ENCODE measurements at places on chromosomes 4 and X. TPM values are rescaled to one million over a fixed set of nuclear protein-coding genes. Genes with fewer than 3 reads are reported as not detected.

GAGE12E gene
- total RNA-seq, result not detected

CFAP47 gene
- total RNA-seq, result not detected

DNA sequence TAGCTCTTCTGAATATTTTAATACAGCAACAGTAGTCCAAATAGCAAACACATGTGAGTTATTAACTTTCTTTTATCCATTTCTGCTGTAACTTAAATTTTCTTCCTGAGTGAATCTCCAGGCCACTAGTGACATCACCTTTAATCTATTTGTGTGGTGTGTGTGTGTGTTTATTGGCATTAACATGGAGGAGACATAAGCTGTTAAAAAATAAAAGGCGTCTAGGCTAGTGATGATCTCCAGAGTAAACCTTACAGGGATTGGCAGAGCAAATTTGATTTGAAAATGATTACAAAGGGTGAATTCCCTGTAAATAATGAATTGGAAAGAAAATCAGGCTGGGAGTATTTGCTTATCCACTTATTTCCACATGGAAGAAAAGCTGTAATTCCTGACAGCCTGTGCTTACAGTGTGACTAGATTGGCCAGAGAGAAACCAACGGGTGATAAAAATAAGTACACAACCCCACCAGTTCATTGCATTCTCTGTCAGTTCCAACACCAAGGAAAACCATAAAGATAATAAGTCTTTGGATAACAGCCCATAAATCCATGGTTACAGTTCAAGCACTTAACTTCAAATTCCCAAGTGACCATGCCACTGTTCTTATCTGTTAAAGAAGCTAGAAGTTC, 186.1 kb downstream of the ENOX2 start:
- no peak for DNase-seq

DNA sequence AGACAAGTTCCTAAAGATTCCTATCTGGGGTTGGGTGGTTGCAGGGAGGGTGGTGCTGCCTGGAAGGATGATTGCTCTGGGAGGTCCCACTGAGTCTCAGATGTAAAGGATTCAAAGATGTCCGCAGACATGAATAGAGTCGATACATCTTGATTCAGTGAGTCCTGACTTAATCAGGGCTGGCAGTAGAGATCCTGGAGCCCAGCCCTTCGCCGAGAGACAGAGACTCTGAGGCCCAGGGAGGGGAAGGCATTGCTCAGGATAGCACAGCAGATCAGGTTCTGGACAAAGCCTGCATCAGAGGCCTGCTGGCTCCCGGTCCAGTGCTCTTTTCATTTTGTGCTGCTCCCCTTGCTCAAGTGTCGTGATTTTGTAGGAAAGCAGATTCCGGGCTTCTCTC, 21.7 kb downstream of the PJA1 start:
- no peak for DNase-seq

DCAF4L1 gene
- total RNA-seq, result not detected

- DNase-seq, result no peak
Measured at GRCh38 chr4:166314902-166315301, 441.9 kb downstream of the TLL1 start.

HPGD gene
- 256 TPM for total RNA-seq

DNA sequence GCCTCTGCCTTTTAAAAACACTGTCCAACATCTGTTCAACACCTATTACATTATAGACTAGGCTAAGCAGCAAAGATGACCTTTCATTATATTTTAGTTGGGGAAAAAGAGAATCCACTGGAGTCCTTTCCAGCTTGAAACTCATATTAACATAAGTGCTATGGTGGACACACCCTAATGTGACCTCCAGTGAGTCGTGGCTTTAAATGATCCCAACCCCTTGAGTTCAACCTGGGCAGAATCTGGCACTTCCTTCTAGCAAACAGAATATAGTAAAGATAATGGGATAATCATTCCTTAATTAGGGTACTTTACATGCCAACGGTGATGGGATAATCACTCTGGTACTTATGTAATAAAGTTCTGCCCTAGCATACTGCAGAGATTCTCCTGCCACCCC, 162.6 kb downstream of the MAB21L2 start:
- DNase-seq, result no peak

GPAT3 gene
- 26.4 TPM for total RNA-seq

- no peak for DNase-seq
Measured at GRCh38 chr4:112513971-112514646, 1.9 kb downstream of the NEUROG2 start.

SRPX gene
- total RNA-seq, result 32.6 TPM

DNA sequence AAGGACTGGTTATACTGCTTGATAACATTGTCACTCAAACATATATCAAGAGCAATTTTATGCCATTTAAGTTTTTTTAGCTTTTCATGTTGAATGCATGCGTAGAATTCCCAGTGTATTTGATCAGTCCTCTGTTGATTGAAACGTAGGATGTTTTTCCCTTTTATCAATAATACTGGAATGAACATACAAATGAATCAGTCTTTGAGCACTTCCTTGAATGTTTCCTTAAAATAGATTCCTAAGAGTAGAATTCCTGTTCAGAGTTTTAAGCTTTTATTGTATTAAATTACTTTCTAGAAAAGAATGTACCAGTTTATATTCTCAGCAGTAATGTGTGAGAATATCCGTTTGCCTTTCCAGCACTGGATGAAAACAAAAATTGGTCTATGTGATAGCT, 37.8 kb downstream of the ADD1 start:
- DNase-seq, result no peak

DNA sequence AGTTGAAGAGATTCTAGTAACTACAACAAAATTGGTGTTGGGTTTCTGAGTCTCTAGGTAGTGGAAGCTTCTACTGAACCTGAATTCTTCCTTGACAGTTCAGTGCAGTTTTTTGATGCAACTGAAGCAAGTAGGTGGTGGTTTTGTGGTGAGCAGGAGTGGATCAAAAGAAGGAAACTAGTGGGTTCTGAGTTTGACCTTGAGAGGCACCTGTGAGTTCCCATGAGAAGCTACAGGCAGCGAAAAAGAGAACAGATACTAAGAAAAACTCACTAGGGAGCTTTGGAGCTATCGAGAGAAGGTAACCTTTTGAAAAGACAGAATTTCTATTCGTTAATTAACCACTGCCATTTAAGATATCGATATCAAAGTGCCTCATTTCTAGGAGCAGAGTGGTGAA, 145.2 kb downstream of the PDHA2 start:
- DNase-seq, result no peak

- no peak for DNase-seq
Measured at GRCh38 chr4:186647821-186648220, 75.8 kb downstream of the FAT1 start.

DNA sequence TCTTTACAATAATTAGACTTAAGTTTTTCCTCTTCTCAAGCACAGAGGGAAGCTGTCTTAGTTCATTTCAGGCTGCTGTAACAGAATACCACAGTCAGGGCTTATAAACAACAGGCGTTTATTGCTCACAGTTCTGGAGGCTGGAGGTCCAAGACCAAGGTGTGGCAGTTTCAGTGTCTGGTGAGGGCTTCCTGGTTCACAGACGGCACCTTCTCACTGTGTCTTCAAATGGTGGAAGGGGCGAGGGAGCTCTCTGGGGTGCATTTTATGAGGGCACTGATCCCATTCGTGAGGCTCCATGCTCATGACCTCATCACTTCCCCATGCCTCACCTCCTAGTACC, 115.7 kb upstream of the MXRA5 start:
- DNase-seq, result no peak

- no peak for DNase-seq
Measured at GRCh38 chrX:31209005-31209628, 137.3 kb upstream of the FTHL17 start.

HAUS7 gene
- 14.2 TPM for total RNA-seq

DNA sequence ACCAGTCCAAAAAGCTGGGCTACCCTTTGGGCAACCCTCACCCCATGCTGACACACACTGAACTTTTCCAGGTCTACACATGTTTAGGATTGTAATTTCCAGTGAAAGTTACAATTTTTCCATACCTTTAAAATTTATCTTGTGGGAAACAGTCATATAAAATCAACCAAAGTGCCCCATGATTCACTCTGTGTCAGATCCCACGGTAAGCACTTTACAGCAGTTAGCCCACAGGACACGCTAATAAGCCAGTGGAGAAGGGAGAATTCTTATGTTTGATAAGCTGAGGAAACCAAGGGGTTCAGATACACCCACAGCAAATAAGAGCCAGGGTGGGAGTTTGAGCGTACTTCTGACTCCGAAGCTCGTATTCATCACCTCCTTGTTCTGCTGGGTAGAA, 72.4 kb upstream of the TBL1X start:
- no peak for DNase-seq

PQBP1 gene
- total RNA-seq, result 55.5 TPM

DNA sequence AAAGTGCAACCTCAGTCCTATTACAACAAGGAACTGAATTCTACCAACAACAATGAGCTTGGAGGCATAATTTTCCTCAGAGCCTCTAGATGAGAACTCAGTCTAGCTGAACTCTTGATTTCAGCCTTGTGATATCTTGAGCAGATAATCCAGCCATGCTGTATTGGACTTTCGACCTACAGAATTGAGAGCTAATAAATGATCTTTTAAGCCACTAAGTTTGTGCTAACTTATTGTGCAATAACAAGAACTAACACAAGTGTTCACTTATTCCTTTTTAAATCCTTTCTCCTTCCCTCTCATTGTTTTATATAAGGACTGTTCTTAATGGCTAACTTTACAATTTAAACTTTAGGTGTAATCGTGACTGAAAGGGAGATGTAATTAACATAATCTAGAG, 140.7 kb downstream of the MAGEB17 start:
- DNase-seq, result no peak

DNA sequence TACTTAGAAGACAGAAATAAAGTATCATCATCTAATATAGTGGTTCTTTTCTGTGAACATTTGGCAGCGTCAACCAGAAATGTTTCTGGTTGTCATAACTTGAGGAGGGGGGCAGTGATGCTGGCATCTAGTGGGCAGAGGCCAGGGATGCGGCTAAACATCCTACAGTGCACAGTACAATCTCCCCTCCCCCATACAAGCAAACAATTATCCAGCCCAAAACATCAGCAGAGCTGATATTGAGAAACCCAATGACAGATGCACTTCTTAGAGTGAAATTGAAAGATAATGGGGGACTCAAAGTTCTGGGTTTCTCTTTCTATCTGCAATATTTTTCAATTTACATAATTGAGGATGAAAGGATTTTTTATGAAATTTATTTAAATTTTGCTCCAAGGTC, 1.9 kb upstream of the EIF1AX start:
- no peak for DNase-seq

DNA sequence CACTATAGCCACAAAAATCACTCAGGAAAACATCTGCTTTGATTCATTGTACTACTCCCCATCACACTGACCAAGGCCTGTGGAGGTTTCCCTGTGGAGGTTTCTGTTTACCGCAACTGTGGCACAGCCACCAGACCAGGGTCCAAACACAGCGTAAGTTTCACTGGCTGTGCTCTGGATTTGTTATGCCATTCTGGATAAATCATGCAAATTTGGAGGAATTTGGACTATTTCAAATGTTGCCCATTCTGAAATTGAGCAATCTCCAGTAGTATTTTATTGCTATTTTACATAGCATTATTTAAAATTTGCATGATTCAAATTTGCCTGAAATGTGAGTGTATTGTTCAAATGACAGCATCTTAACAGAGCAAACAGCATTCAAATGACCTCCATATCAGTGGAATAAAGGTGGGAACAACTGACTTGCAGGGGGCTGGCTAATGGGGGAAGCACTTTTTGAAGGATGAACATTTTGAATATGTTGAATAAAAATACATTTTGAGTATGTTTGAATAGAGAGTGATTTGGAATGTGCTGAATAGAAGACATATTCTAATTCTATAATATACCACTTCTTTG, 66.1 kb upstream of the ACSL1 start:
- DNase-seq, result no peak

INTS6L gene
- 14.2 TPM for total RNA-seq

UBQLN2 gene
- total RNA-seq, result 20.3 TPM

GRCh38 chr4:106803083-106803482, 233.0 kb downstream of the DKK2 start:
- DNase-seq, result no peak

EDA gene
- total RNA-seq, result 7.2 TPM

GRCh38 chrX:136806891-136807410, 26.2 kb upstream of the ARHGEF6 start:
- DNase-seq, result no peak

IL1RAPL1 gene
- total RNA-seq, result not detected

DNA sequence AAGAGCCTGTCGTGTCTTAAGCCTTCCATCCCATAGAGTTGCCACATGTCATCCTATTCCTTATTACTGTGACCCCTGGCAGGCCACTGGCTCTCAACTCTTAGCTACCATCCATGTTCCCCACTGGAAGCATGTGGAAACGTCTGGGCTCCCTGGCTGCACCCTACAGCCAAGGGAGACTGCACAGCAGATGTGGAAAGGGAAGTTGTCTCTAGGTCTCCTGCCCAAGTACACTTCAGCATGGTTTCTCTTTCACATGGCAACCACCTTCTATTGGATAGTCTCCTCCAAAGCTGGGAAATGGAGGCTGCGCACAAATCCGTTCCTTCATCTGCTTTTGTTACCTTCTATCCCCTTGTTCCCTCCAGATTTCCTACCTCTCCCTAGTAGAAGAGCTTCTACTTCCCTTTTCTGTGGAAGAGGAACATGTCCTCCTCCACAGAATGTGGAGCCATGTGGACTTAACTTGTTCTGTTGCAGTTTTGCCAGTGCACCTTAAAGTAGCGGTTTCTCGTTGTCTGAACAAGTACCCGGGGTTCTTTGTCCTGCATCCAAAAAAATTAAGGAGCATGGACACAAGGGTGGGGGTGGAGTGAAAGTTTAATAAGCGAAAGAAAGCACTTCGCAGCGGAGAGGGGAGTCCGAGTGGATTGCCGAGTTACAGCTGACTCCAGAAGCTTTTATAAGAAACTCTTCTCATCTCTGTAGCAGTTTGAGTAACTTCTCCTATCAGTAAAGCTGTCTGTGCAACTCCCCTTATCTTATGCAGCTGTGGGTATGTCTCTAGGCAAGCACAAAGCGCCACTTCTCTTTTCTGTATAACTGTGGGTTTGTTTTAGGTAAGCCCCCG, 52.5 kb downstream of the HMGB2 start:
- no peak for DNase-seq

- no peak for DNase-seq
Measured at GRCh38 chr4:84563002-84563401, 19.9 kb upstream of the CDS1 start.

MAGEE2 gene
- 0.12 TPM for total RNA-seq

GRCh38 chr4:140769209-140769608, 13.0 kb upstream of the TBC1D9 start:
- no peak for DNase-seq

- no peak for DNase-seq
Measured at GRCh38 chr4:6534050-6534449, 40.9 kb upstream of the MAN2B2 start.

- no peak for DNase-seq
Measured at GRCh38 chr4:102624505-102624904, 123.3 kb downstream of the NFKB1 start.

GRCh38 chrX:7214251-7214650, 66.3 kb upstream of the PUDP start:
- no peak for DNase-seq

AMBN gene
- total RNA-seq, result not detected

DNA sequence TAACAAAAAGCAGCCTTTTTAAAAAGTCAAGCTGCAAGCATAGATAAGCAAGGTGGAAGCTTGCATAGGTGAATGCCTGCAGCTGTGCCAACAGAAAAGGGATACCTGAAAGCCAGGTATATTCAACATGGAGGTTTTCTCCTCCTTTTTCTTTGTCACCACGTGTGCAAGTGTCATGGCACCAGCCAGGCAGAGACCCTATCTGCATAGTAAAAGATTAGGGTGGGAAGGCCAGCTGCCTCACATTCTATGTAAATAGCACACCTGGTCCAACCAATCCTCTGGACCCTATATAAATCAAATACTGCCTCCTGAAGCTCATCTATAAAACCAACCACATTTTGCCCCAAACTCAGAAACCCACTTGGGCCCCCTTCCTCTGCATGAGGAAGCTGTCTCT, 28.0 kb upstream of the PLK4 start:
- no peak for DNase-seq

Measured in mucosa of descending colon (tissue), 3 donors.